ENCODE measurements at places on chromosomes 2 and 18.

- no peak for DNase-seq
Observed at GRCh38 chr18:46712406-46712805, 44.4 kb downstream of the ST8SIA5 start.

DNA sequence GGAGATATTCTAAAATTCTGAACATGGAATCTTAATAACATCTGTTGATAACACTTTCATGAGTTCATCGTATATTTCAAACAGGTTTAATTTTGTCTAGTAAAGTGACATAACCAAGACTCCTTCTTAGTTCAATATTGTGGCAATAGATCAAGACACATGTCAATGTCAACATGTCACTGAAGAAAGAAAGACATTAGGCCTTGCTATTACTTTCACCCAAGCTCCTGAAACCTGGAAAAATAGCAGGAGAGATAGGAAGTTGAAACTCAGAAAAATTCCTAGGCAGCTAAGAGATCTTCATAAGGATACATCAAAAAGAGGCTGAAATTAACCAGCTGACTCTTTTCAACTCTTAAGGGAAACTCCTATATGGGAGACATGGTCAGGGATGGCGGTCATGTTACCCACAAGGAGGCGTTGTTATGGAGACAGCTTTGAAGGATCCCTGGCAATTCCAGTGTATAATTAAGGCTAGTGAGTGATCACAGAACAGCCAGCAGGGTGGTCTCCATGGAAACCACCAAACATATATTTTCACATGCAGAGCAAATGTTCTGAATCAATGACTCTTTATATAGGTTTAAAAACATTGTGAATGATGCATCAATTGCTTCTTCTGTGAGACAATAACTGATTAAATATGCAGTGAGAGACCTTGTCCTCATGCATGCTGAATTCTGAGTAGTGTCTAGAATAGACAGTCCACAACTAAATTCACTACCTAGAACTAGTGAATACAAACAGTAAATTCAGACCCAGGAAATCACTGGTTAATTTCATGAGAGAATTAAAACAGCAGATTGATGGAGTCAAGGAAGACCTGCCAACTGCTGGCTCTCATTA is 115.3 kb upstream of the RIOK3 start:
- no peak for DNase-seq

GRCh38 chr18:55988537-55988936 is 400.5 kb upstream of the TCF4 start:
- no peak for DNase-seq

DNA sequence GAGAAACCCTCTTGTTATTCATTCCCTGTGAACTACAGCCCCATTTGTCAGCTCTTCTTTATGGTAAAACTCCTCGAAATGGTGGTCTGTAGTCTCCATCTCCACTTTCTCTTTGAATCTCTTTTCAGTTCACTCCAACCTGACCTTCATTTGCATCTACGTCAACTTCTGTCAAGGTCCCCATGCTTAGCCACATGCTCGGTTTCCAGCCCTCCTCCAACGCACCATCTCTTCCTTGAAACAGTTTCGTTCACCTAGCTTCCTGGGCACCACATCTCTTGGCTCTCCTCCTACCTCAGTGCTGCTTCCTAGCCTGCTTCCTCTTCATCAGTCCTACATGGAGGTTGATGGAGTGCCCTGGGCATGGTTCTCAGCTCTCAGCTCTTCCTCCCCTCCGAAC is 81.1 kb upstream of the AFF3 start:
- DNase-seq = no peak

DNA sequence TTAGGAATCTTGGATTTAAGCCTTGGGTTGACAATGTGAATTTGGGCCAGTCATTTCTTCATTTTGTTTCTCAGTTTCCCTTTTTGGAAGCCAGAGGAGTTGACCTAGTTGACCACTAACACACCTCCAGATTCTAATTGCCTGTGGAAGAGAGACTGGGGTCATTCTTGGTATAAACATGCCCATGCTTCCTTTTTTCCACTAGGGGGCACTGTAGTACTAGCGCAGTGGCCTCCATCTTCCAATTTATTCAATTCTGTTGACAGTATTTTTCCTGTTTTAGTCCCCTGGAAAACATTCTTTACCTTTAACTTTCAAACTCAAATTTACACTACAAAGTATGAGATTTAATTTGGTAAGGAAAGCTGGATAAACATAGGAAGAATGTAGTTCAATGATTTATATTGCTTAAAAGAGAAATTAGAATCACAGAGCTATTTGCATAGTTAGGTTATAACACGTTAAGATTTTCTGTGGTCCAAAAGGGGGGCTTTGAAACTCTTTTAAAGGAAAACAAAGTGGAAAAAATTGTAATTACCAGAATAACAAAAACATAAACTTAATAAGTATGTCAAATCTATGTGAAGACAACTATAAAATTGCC is 57.5 kb upstream of the AGPS start:
- no peak for DNase-seq

GRCh38 chr18:77658751-77659448 is 409.3 kb downstream of the GALR1 start:
- no peak for DNase-seq

DNA sequence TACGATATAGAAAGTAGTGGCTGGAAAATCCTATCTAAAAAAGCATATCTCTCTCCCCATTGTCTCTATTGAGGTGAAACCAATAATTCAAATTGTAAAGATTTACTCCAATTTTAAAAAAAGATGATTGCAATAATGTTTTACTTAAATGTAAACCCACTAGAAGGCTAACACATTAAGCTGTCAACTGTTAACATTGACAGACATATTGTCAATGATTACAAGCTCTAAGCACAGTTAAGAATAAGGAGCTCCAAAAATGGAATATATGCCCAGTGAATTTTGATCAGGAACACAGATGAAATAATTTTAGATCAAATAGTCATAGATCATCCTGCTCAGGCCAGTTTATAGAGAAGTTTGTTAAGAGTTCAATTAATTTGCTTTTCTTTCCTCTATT is 123.6 kb upstream of the NETO1 start:
- DNase-seq = no peak
